ENCODE measurements at places on chromosomes 4 and X.

DNA sequence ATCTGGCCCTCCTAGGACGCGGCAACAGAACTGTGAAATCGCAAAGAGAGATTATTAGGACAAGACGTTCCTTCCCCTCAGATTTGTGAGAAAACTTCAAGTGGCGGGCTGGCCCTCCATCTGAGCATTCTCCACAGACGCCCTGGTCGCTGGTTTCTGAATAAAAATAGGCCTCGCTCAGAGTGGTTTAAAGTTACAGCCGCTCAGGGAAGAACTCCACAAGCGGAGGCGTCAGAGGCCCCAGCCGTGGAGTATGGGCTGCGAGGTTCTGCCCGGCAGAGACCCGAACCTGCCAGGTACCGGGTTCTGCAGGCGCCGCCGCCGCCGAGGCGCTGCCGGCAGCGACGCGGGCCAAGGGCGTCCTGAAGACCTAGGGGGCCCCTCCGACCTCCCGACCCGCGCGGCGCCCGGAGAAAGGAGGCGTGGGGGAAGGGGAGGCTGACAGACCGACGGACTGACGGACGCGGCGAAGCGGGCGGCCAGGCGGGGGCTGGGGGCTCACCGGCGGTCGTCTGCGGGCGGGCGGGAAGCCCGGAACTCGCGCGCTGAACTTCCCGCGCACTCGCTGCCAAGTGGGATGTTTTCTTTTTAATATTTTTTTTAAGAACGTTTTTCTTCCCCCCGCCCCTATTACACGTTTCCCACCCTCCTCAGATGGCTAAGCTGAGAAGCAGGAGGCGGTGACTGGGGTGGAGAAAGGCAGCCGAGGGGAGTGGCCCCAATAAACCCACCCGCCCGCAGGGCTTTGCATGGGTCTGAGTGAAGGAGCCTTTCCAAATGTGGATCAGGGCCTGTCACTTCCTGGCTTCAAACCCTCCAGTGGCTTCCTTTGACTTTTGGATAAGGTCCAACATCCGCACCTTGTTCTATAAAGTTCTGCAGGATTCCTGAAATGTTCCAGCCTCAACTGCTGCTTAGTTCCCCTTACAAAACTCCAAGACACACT, at the start of gene PABPC4L:
Gene PABPC4L, minus strand, starts transcription at position 574 of the 946 bp plus-strand sequence. CDS start 770 bp downstream, outside the sequence.
- H3K4me1 ChIP-seq: no peaks in the 10 kb centered on the region
- no peak for DNase-seq
- peak within 1 kb of the TSS; percentile 60 for H3K4me3 ChIP-seq
- peaks cover 11% of the 10 kb centered on the region for H3K27me3 ChIP-seq

DNA sequence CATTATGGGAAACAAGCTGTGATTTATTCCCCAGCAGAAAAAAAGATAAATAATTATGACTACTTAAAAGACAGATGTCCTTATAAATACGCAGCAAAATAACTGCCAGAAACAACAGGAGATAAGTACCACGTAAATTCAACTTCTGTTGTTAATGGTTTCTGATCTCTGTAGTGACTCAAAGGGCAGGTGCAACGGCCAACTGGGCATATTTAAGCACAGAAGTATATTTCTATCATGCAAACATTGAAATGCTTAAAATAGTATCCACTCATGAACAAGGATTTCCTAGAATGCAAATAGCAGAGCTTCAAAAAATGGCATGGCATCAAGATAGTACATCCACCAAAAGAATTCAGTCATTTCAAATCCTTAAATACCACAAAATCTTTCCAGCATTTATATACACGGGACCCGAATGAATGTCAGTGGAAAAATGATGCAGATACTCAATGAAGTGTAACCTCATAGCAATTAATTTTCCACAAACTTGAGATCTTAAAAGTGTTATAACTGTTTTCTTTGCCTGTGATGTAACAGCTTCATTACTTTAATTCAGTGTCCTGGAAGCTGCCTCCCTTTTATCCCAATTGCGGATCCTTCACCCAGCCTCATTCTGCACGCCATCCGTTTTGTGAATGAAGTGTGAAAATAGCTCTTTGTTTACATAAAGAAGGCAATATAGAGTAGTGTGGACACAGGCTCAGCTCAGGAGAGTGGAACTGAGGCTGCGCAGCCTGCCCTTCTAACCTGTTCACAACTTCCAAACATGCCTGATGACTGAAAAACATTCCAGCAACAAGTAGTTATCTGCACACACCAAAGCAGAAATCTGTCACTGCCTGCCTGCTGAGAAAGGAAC, 10.2 kb downstream of the PDGFC start:
- H3K4me1 ChIP-seq: peaks cover 25% of the 10 kb centered on the region
- H3K27me3 ChIP-seq: no peaks in the 10 kb centered on the region
- no peaks in the 10 kb centered on the region for H3K36me3 ChIP-seq
- no peak for DNase-seq
- H3K27ac ChIP-seq: peak overlapping the region; percentile 39
- no peak overlapping the region for H3K4me3 ChIP-seq

- H3K27ac ChIP-seq: no peak overlapping the region
- no peak for DNase-seq
- H3K36me3 ChIP-seq: no peaks in the 10 kb centered on the region
- no peaks in the 10 kb centered on the region for H3K27me3 ChIP-seq
Measured at GRCh38 chrX:51862920-51863319, 30.5 kb upstream of the MAGED1 start.

GRCh38 chrX:69163936-69164741, 1.1 kb downstream of the PJA1 start:
- DNase-seq: peak; percentile 27
- no peaks in the 10 kb centered on the region for H3K27me3 ChIP-seq
- H3K4me1 ChIP-seq: no peaks in the 10 kb centered on the region

DNA sequence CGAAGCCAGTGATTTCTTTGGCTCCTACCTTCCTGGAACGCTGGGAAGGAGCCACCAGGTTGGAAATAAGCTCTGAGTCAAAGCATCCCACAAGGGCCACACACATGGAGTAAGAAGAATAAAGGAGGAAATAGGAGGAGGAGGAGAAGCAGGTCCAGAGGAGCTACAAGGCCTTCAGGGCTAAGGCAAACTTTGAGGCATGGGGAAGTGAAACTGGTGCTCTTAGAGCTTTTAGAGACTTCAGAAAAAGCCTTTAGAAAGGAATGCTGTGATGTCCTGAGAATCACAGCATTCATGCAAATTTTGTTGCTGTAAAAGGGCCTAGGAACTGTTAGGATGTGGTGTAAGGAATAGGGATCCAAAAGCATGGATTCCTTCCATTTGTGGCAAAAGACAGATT, 135.9 kb upstream of the ARHGEF9 start:
- H3K4me1 ChIP-seq: no peaks in the 10 kb centered on the region
- H3K4me3 ChIP-seq: no peak overlapping the region
- H3K36me3 ChIP-seq: no peaks in the 10 kb centered on the region
- no peaks in the 10 kb centered on the region for H3K27me3 ChIP-seq
- no peak for DNase-seq
- no peak overlapping the region for H3K27ac ChIP-seq

DNA sequence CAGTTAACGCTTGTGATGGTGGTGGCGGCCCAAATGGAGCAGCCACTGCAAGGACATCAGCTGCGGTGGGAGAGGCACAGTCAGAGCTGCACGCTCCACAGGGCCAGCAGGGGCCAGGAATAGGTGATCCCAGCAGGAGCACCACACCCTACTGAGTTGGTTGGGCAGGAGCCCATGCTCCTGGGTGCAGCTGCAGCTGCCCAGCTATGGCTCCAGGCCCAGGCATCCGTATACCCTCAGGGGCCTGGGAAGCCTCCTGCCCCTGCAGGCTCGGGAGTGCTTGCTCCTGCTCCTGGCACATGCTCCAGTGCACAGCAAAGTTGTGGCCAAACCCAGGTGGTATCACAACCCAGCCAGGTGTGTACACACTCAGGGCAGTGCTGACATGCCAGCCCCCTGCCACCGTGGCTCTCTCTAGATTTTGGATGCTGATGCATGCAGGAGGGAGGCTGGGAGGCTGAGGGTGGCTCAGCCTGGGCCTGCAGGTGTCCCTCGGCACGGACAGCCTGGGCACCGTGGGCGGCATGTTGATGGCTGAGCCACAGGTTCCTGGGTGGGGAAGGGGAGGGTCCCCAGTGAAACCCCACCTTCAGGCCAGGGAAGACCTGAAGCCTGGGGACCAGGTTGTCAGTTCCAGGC, 150.2 kb downstream of the CXXC4 start:
- H3K4me3 ChIP-seq: no peak overlapping the region
- DNase-seq: no peak
- H3K4me1 ChIP-seq: no peaks in the 10 kb centered on the region
- H3K27me3 ChIP-seq: no peaks in the 10 kb centered on the region
- H3K27ac ChIP-seq: no peak overlapping the region

DNA sequence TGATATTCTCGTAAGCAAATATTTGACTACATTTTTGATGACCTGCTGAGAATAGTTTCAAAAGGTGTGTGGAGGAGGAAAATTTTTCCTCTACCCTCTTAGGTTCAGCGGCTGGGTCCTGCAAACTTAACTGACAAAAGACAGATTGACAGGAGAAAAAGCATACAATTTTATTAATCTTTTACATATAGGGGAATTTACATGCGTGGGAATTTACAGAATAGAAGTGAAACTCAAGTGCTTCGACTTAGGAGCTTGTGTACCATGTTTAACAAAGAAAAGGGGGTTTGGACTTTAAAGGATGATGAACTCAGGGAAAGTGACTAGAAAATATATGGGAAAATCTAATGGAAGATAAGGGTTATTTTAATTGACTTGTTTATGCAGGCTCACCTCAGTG, 2.5 kb downstream of the HERC6 start:
- DNase-seq: no peak
- no peaks in the 10 kb centered on the region for H3K36me3 ChIP-seq
- no peaks in the 10 kb centered on the region for H3K27me3 ChIP-seq
- H3K27ac ChIP-seq: no peak overlapping the region
- H3K4me3 ChIP-seq: no peak overlapping the region
- no peaks in the 10 kb centered on the region for H3K4me1 ChIP-seq

Measured in transverse colon (tissue), 4 donors.